ENCODE measurements at places on chromosomes 1 and 21.
A peak's percentile ranks its signal among the peaks of the same experiment; 100 is the strongest.

GRCh38 chr1:186670297-186671135 is 9.7 kb downstream of the PTGS2 start:
- no peak for DNase-seq

DNA sequence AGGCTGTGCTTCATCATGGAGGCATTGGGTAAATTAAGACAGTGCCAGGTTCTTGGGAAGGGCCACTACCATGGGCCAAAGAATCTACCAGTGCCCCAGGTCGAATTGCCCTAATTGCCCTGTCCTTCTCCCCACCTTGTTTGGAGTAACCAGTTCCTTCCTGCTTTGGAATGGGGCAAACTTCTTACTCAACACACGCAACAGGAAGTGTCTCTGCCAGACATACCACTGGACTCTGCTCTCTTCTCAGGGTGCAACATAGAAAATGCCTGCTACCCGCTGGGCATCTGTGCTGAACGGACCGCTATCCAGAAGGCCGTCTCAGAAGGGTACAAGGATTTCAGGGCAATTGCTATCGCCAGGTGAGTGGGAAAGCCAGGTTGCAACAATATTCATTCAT is 15.8 kb downstream of the CDA start:
- DNase-seq, result no peak

DNA sequence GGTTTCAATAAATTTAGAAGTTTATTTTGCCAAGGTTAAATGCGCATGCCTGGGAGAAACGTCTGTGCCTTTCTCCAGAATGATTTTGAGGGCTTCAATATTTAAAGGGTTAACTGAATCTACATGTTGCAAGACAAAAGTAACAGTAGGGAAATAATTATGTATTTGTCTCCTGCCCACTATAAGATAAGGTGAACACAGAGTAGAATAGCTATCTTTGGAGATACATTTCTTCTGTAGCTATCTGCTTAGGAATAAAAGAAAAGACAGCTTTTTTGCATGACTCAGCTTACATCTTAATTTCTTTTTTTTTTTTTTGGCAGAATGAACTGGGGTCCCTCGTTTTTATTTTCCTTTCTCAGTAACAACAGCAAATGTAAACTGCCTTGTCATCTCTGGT is 1351.6 kb downstream of the AMY1C start:
- no peak for DNase-seq

DNA sequence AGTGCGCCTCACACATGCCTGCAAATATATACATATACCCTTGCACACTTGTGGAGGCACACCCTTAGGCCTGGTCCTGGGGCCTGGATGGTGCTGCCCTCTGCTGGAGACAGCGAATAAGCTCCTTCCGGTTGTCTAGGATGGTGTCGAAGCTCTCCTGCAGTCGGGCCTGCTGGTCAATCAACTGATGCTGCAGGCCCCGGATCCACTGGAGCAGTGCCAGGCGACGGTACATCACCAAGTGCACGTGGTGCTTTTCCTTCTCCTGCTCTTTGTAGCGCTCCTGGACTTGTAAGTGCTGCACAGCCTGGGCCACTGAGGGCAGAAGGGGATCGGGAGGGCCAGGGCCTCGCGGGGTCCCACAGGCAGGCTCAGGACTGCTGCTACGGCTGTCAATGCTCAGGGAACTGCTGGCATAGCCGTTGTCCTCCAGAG is 3.1 kb downstream of the C1orf216 start:
- peak; percentile 91 for DNase-seq

GRCh38 chr21:34838956-34839820 is 170.4 kb downstream of the CLIC6 start:
- DNase-seq, result no peak

DNA sequence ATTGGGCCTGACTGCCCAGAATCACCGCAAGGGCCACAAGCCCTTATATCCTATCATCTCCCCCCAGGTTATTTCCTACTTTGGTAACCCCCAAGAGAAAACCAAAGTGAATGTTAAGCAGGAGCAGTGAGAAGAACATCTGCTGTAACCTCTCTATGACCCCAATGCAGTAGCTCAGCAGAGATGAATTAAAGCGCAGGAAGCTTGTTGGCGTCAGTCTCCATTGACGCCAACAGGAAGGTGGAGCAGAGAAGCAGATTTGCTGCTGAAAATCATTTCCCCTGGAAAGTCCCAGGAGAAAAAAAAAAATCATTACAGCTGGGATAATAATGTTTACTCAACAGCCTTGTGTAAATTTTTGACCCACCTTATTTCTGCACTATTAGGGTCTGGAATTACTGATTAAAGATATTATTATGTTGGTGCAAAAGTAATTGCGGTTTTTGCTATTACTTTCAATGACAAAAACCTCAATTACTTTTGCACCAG is 33.2 kb upstream of the FAM163A start:
- no peak for DNase-seq

DNA sequence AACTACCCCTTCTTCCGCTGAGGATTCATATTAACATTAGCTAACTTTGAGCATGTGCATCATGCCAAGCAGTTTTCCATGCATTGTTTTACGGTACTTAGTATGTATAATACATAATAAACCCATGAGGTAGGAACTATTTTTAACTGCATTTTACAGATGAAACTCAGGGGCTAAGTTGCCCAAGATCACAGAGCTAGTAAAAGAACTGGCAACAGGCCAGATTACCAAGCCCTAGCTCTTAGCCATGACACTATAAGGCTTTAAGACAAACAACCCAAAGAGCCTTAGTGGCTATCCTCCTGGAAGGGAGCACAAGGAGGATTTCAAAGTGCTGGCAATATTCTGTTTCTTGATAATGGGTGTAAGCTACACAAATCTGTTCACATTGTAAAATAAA is 6.1 kb downstream of the AK2 start:
- DNase-seq, result no peak

DNA sequence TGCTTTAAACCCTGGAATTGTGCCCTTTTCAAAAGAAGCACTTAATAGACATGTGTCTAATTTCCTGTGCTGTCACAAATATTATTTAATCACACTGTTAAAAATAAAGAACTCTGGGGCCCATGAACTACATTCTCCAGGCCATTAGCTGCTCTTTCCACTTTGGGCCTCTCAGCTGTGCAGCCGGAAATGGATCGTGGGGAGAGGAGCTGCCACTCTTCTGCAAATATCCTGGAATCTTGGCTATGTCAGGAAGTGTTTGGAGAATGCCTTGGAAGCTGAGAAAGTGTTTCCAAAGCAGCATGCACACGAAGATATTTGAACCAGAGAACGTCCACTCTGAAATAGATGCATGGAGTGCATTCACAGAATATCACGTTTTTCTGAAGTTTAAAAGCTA is 27.5 kb upstream of the VPS26C start:
- no peak for DNase-seq

DNA sequence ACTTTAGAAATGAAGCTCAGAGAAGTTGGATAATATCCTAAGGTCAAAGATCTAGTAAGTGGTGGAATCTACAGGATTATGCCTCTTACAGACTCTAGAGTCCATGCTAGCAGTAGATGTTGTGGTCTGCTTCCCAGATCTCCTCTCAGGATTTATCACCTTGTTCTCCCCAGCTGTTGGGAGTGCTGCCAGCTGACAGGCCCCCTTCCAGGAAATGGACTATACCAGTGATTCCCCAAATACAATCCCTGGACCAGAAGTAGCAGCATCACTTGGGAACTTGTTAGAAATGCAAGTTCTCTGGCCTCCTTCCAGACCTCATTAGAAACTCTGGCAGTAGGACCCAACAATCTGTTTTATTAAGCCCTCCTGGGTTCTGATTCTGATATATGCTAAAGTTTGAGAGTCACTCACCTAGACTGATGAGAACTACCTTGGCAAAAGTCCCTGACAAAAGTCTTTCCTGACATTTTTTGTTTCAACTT is 24.5 kb upstream of the NTNG1 start:
- no peak for DNase-seq

DNA sequence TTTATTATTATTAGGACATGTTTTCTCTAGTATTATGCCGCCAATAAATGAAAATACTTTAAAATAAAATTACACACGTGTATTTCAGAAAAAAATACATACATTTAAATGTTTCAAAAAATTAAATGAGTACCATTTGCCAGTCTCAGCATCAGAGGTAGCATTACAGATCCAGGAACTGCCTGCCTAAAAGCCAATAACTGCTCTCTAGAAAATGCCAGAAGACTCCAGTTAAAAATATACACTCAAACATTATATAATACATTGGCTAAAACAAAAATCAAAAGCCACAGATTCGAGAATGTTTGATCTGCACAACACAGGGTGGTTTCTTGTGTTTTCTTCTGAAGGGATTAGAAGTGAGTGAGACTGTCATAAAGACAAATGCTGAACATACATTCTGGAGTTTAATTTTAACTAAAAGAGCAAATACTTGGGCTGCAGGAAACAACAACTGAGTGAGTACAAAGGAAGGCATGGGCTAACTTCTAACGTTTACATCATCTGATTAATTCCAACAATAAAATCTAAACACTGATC is 105.5 kb downstream of the RERE start:
- DNase-seq, result no peak

DNA sequence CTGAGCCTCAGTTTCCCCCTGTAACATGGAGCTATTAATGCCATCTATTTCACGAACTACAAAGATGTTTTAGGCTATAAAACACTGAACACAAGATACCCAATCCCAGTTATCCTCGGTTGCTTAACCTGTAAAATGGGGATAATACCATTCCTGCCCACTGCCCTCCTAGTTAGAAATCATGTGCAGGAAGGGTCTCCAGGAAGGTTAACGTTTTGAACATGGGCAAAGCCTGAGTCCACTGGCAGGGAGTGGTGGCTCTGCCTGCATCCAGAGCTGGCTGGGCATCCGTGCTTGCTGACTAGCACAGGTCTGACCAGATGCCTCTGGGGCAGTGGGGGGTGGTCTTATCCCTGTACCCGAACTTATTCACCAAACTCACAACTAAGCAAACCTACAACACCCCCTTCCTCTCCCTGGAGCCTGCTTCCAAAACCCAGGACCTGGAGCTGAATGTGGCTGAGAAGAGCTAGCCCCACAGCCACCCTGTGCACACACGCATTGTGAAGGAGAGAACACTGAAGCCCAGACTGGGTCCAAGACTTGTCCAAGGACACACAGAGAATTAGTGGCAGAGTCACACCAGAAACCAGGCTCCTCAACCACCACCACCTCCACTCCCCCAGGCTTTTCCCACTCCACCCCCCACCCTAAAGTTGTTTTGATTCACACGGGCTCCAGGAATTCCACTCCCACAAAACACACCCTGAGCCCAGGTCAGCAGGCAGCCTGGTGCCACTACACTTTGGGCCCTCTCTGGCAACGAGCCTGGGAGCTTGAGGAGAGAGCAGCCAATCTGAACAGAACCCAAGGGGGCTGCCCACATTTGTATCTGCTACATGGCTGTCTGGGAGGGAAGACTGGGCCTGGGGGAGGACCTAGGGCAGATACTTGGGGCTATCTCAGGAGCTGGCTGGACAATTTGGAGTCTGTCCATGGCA is 1.6 kb downstream of the E2F2 start:
- no peak for DNase-seq

DNA sequence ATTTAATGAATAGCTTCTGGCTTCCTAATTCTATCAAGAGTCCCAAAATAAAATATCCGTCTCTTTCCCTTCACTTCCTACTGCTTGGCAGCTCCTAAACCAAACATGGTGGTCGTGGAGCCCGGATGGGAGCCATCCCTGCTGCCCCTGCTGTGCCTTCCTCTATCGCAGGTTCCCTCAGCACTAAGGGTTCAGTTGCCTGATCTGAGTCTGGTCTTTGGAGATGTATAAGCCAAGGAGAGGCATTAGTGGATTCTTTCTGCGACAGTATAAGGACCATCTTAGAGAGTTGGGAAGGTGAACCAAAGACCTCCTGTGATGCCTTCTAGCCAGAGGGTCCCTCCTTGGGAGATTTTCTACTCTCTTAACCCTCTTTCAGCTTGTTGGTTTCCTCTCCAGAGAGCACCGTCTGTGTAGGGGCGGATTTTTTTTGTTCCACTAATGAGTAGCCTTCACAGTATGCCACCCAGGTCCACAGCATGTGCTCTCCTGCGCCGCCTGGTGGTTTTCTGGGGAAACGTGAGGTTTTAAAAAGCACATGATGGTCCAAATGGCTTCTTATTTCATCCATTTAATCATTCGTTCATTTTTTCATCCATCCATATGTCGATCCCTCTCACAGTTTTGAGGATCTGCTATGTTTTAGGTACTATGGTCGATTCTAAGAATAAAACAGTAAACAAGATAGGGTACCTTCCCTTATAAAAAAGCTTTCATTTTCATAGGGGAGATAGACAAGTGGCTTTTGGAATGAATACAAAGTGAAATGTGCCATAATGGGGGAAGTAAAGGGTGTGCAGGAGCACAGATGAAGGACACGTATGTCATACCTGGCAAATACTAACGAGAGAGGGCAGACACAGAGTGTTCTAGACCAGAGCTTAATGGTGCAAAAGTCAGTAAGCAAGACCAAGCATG is 71.0 kb downstream of the NFASC start:
- peak; percentile 76 for DNase-seq

- no peak for DNase-seq
Observed at GRCh38 chr1:70290218-70290617, 64.3 kb downstream of the ANKRD13C start.

- no peak for DNase-seq
Observed at GRCh38 chr1:248009681-248010080, 3.8 kb upstream of the OR2L5 start.

DNA sequence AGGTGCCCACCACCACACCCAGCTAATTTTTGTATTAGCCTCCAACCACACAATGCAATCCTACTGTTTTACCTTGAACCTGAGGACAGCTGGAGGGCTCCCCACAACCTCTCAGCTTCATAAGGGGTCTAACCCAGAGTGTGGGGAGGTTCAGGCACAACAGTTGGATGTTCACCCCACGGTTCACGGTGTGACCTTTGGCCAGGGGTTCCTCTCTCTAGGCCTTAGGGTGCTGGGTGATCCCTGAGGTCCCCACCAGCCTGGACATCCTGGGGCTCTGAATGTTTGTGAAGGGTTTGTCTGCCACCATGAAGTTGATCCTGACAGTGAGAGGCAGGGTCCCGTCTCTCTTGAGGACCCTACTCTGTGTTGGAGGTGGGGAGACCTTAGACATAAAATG is 3.9 kb downstream of the ACOT11 start:
- DNase-seq, result no peak

GRCh38 chr1:6268415-6268814 is 7.5 kb upstream of the GPR153 start:
- DNase-seq, result no peak

DNA sequence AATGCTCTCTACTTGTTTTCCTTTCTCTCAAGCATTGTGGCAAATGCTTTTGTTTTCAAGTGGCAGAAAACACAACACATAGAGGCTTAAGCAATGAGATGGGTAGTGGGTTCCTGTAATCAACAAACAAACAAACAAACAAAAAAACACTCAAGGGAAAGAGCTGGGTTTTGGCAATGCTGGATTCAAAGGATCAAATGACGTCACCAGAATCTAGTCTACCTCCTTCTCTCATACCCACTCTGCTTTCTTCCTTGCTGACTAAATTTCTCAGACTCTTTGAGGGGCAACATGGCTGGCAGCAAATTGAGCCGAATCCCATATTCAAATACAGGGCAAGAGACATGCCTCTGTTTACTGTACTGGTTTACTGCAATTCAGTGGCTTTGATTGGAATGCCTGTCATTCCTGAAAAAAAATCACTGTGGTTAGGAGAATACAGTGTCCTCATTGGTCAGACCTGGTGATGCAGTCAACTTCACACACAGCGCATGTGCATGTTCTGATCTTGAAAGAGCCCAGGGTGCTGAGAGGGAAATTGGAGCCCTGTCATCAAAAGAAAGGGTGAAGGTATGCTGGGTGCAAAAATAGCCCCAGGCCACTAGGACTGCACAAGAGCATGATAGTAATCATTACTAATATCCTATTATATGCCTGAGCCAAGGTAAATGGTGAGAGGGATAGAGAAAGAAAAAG is 356.2 kb downstream of the KCTD3 start:
- no peak for DNase-seq

- peak; percentile 68 for DNase-seq
Observed at GRCh38 chr1:10308001-10308400, 90.9 kb upstream of the PGD start.
